ENCODE measurements at places on chromosomes 4 and X.

- peak; percentile 2 for DNase-seq
These were observed 115.5 kb upstream of the FAM241A start for GRCh38 chr4:112029771-112030171.

GRCh38 chr4:101989551-101989950 lies 199.0 kb downstream of the BANK1 start:
- DNase-seq = no peak

DNA sequence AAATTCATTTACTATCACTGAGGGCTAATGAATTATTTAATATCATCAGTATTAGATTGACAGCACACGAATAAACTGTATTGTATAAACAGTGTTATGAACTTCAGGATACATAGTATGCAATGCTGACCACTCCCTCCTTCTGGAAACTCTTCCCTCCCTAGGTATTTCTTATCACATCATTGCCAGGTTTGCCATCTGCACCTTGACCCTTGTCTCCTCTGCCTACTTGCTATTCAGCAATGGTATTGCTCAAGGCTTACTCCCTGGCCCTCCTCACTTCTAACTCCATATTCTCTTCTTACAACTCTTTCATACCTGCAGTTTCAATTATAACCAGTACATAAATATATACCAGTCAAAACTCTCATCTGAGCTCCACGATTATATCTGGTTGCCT lies 38.9 kb downstream of the ATP8A1 start:
- DNase-seq = no peak

GRCh38 chr4:158724637-158725036 lies 1.4 kb upstream of the PPID start:
- DNase-seq = no peak

- DNase-seq = no peak
These were observed 80.3 kb downstream of the ARHGAP24 start for GRCh38 chr4:85555206-85555605.

GRCh38 chr4:121462660-121463261 lies 81.9 kb upstream of the QRFPR start:
- peak; percentile 41 for DNase-seq

DNA sequence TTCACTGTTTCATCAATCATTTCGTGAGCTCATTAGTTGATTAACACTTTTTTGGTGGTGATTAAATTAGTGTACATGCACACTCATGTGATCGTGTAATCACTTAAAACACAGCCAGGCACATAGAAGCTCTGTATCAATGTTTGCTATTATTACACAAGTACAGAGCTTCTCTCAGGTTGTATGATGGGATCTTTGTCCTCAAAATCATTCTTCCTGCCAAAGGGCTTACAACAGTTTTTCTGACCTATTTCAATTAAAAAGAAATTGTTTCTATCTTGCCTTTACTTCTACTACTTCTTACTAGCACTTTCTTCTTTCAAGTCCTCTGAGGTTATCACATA lies 145.1 kb downstream of the AMELX start:
- DNase-seq = no peak

GRCh38 chrX:17822351-17822750 lies 38.7 kb downstream of the RAI2 start:
- no peak for DNase-seq

DNA sequence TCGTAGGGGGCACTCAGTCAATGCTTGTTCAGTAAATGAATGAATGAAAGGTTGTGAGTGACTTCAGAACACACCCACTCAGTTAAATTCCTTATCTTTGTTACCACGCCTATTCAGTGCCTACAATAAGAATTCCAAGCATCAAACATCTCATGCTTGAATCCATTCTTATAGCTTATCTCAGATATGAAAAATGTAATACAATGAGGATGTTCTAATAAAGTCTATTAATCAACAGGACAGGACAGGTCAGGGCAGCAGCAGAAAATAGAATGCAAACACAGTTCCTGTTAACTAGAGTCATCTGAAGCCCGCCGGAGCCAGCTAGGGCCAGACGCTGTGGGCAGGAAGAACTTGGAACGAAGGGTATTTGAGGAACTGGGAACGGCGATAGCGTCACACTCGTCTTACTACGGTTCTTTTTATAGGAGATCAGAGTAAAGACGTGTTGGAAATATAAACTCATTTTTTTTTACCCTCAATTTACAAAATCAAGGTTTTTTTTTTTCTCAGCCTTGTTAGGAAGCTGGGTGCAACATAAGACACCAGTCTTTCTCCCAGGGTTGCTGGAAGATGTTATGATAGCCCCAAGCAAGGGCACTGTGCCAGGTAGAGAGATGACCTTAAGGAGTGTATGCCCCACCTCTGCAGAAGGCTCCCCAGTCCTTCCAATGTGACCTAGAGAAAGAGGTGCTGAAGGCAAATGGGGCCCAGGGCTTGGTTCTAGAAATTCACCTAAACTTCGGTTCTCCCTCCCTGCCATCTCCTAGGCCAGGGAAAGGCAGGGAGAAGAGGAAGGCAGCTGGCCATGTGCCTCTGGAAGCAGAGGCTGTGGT lies 48.3 kb downstream of the SEL1L3 start:
- DNase-seq = no peak

- no peak for DNase-seq
These were observed 513.0 kb downstream of the FSTL5 start for GRCh38 chr4:161650812-161651211.

DNA sequence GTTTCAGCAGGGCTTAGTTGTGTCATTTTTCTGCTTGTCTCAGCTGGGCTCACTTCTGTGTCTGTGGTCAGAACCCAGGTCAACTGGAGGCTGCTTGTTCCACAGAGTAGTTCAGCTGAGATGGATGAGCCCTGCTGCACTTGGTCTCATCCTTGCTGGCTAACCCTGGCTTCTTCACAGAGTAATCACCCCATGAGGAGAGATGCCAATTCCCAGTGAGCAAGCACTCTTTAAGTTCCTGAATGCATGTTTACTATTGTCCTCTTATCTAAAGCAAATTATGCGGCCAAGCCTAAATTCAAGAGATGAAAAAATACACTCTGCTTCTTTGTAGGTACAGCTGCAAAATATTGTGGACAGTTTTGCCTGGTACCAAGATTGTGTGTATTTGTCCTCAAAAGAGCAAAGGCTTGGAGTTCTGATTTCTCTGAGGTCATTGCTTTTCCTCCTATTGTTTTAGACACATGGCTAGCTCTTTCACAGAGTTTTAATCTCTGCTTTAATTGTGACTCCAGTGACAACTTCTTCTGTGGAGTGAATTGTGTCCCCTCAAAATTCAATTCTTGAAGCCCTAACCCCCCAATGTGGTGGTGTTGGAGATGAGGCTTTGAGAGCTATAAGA lies 236.6 kb upstream of the ANKRD50 start:
- DNase-seq = no peak
